Activated CD4-positive, alpha-beta T cell treated with anti-CD3 and anti-CD28 coated beads for 48 hours (primary cell): ENCODE measurements at places on chromosomes 11 and 22.

- DNase-seq, result no peak
These were observed 2.7 kb downstream of the RPL27A start for GRCh38 chr11:8685306-8685705.

DNA sequence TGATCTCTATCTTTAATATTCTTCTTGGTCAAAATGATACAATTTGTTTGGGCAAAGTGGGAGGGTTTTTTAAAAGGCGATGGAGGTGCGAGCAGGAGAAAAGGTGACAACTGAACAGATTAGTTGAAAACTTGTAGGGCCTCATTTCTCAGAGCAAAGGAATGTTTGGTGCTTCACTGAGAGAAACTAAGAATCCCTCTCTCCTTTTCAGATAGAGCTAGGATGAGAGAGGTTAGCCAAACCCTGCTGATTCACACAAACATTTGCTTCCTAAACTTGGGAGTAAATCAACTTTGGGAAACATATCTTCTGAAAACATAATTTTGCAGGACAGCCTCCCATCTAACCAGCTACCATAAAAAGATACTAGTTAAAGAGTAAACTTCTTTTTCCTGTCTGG lies 57.0 kb downstream of the PHF21A start:
- no peak for DNase-seq

DNA sequence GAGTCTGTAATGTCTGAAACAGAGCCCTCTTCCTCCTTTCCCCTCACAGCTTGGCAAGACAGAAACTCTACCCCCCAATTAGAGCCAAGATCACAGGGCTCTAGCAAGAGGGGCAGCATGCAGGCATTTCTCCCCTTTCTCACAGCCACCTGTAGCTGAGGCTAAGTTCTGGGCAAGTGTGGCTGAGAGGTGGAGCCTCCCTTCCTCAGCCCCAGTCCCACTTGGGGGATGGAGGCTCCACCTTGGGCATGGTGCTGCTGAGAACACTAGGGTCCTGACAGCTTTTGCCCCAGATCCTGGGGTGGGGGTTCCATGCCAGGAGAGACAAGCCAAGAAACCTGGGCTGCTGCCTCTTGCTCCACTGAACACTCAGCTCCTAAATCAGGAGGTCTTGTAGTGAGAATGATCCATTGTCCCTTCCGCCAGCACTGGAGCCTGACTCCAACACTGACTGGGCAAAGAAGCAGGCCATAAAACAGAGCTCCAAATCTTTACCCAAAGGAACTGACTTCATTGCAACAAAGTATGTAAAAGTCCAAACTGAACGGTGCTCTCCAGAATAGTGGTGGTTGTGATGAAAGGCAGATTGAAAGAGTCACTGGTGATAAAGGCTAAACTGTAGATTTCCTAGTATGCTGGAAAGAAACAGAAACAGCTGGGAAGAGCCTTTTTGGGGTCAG lies 25.6 kb downstream of the NARS2 start:
- no peak for DNase-seq

DNA sequence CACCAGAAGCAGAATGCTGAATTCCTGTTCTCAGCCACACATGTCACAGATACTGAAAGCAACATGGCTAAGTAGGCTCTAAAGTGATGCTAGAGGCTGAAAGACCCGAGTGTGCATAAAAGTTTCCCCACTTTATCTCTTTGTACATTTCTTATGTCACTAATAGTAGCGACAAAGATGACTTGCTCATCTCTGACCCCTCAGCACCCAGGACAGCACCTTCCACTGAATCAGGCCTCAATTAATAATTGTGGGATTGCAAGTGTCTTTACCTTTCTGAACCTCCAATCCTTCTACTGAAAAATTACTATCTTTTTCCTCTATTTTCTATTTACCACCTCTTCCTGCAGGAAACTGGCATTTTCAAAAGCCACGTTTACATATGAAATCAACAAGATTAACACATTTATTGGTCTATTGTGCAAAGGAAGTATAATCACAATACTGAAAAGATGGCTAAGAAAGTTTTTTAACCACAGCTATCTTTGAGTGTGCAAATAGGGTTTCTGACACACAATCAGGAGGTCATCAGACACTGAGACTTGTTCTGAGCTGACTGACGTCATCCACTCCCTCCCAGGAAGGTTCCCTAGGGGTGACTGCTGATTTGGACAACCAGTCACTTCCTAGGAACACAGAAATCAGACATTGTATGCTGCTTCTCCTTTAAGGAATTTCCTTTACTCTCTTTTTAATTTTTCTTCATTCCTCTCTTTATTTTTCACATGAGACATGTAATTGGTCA lies 213.9 kb upstream of the ISX start:
- no peak for DNase-seq

GRCh38 chr22:39777716-39778454 lies 115.7 kb downstream of the ENTHD1 start:
- no peak for DNase-seq
